Stimulated activated naive CD4-positive, alpha-beta T cell treated with Interleukin-2 at 50 U/mL for 16 hours (primary cell): ENCODE measurements at places on chromosomes 4 and X.

GRCh38 chr4:5212255-5213013 lies 161.2 kb downstream of the STK32B start:
- no peak for DNase-seq

DNA sequence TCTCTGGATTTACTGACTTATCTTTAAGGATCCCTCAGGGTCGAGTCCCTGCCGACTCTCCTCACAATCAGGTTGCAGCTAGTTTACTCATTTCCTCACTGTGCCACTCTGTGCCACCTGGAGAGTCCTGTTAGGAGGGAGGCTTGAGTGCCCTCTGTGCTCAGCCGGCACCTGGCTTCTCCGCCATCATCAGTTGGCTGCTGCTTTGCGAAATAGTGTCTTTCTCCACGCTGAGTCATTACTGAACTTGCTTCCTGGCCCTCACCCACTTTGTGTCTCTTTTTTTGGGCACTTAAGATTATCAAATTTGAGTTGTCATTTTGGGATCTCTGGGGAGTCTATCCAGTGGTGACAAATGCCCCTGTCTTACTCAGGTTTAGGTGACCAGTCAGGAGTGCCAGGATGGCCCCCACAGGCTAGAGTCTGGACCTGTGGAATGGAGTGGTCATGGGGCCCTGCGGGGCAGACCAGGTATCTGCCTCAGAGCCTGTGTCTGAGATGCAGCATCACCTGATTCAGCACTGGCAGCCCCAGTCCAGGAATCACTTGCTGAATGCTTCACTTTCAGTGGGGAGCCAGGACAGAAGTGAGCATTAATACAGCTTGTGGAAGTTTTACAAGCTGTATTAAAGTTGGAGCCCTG lies 37.7 kb downstream of the JADE1 start:
- DNase-seq: no peak

- no peak for DNase-seq
Measured at GRCh38 chrX:69320116-69320515, 154.9 kb upstream of the PJA1 start.

- DNase-seq: no peak
Measured at GRCh38 chrX:66876776-66877175, 237.9 kb upstream of the EDA2R start.

DNA sequence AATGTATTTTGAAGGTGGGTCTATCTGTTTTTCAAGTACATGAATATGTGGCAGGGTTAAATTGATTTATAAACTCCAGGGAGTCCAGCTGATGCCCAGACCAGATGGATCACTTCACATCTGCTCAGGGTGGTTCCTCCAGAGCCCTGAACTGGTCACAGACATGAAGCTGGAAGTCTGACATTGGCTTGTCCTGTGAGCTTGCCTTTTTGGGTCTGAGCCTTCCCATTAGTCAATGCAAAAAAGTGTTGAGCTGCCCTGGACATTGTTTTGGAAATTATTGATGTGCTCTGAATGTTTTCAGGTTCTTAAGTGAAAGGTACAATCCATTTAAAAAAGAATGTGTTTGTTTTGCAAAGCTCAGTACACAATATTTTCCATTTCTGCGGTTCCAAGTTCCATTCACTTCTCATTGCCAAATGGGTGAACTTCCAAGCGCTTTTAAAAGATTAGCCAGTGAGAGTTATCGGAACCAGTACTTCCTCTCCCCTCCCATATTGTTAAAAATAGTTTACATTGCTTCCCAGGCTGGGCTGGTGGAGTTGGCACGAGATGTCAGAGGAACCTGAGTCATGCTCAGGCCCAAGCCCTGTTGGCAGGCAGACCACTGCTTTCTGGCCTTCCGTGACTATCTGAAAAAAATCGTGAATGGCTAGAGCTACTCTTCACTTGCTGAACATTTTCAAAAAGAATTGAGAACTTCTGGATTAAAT lies 52.1 kb downstream of the PDGFRA start:
- DNase-seq: no peak

- DNase-seq: no peak
Measured at GRCh38 chrX:120562569-120562926, 1.8 kb upstream of the CUL4B start.

DNA sequence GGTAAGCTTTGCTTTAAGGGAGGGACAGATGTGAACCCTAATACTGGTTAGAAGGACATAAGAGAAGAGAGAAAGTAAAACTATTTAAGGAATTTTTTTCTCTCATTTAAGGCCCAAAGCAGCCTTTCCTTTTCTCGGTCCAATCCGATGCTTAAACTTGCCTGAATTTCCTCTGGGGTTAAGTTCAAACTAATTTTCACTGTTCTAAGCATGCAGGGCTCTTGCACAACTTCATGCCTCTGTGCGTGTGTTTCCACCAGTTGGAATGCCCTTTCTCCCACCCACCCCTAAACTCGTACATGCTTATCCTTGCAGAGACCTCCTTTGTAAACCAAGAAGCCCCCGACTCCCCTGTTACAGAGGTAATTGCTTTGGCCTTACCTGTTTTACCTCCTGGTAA lies 204.7 kb downstream of the CBR4 start:
- no peak for DNase-seq

- peak; percentile 10 for DNase-seq
Measured at GRCh38 chrX:24506082-24506481, 41.0 kb downstream of the PDK3 start.

DNA sequence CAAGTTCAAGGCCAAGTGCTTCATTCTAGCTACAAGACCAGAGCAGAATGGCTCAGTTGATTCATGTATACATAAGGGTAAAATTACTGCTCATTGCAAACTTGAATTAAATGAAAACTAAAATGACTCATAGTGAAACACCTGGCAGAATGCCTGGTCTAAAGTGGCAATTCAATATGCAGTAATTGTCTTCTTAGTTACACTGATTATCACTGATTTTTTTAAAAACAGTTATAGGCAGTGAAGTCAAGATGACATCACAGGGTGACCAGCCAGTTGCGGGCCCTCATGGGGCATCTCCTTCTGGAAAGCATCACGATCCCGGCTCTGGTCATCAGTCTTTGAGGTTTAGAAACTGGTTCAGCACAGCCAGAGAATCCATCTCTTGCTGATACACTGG lies 154.2 kb downstream of the RAB28 start:
- DNase-seq: no peak

DNA sequence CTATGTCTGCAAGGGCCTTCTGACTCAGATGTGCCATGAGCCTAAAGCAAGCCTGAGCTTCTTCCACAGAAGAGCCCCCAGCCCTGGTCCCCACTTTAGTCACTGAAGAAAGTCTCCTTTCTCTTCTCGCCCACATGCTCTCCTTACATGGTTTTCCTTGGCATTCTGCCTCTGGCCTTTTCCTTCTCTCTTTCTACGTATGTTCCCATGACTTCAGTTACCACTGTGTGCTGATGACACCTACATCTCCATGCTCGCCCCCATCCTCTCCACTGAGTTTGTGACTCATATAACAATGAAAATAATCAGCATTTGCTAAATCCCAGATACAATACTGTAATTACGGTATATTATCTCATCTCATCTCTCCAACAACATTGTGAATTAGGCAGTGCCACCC lies 149.3 kb downstream of the AMMECR1 start:
- no peak for DNase-seq

DNA sequence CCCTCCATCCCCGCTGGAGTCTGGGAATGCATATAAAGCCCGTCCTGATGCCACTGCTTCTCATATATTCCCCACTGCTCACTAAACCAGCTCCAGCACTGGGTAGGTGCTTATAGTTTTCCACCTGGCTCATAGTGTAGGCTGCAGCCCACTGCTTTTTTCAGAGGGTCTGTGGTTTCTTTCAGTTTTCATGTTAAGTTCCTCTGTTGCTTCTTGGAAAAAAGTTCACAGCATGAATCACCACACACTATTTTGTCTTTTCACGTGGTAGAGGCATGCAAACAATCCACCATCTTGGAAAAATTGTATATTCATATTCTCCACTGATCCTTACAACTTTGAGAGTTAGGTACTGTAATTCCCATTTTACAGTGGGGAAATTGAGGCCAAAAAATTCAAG lies 39.4 kb downstream of the DCLK2 start:
- DNase-seq: no peak

- DNase-seq: no peak
Measured at GRCh38 chrX:42485601-42486000, 292.4 kb downstream of the PPP1R2C start.

DNA sequence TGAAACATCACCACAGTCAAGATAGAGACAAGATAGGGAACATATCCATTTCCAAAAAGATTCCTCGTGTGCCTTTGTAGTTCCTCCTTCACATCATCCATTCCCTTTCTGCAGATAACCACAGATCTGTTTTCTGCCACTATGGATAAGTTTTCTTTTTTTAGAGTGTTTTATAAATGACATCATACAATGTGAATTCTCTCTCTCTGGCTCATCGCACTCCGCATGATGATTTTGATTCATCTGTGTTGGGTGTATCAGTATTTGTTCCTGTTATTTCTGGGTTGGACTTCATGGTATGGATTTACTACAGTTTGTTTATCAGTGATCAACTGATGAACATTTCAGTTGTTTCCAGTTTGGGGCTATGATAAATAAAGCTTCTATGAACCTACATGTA lies 23.2 kb upstream of the ANXA3 start:
- no peak for DNase-seq

DNA sequence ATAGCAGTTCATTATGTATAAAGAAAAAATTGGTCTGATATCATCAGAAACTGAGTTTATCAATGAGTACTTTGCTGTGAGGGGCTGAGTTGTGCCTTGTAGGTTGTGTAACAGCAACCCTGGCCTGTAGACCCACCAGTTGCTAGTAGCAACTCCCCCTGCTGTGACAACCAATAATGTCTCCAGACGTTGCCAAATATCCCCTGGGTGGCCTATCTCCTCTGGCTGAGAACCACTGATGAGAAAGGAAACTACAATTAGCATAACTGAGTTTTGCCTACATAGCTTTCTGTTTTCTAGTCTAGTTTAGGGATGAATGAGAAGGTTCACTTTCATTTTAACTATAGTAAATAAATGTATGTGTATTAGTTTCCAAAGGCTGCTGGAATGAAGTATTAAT lies 234.1 kb downstream of the CPE start:
- DNase-seq: no peak

- DNase-seq: no peak
Measured at GRCh38 chr4:103429283-103429682, 231.1 kb upstream of the CENPE start.
